ENCODE measurements at places on chromosomes 6 and 20.
A peak's percentile ranks its signal among the peaks of the same experiment; 100 is the strongest.

- DNase-seq = no peak
These were observed 132.4 kb downstream of the EYA2 start for GRCh38 chr20:47027042-47027441.

DNA sequence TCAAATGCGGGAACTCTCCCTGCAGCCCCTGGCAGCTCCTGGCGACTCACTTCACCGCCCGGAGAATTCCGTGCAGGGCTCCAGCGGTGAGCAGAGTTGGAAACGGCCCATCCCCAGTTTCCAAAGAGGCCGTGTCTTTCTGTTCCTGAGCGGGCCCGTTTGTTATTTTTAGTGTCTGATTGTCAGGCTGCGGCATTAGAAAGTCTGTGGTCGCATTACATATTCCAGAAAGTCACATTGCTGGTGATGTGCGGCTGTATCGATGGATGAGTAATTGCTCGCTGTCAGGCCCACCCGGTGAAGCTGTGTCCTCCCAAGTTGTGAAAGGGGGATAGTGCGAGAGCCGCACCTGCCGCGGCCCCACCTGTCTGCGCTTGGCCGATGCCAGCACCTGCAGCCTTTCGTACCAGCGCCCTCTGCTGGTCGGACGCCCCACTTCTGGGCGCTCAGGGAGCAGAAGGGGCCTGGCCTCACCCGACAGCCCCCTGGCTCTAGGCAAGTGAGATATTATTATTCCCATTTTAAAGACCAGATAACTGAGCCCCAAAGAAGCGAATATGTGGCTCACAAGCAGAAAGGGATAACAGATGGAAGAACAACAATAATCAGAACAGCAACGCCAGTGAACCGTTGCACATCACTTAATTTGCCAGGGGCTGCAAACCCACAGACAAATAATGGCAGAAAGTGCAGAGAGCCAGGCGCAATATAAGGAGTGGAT is 244.9 kb downstream of the TSHZ2 start:
- DNase-seq = peak; percentile 89

DNA sequence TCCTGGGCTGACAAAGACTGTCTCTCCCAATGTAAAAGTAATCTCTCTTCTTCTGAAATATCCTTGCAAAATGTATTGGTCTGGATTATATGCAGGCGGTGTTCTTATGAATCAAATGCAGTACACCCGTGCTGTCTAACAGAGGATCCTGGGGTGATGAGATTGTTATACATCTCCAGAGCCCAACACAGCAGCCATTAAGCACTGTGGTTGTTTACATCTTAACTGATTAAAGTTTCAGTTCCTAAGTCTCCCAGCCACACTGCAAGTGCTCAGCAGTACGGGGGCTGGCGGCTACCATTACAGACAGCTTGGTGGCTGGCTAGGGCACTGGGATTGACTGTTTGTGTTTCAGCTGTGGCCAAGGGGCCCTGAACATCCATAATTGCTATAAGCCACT is 7.0 kb downstream of the UNC93A start:
- DNase-seq = no peak

DNA sequence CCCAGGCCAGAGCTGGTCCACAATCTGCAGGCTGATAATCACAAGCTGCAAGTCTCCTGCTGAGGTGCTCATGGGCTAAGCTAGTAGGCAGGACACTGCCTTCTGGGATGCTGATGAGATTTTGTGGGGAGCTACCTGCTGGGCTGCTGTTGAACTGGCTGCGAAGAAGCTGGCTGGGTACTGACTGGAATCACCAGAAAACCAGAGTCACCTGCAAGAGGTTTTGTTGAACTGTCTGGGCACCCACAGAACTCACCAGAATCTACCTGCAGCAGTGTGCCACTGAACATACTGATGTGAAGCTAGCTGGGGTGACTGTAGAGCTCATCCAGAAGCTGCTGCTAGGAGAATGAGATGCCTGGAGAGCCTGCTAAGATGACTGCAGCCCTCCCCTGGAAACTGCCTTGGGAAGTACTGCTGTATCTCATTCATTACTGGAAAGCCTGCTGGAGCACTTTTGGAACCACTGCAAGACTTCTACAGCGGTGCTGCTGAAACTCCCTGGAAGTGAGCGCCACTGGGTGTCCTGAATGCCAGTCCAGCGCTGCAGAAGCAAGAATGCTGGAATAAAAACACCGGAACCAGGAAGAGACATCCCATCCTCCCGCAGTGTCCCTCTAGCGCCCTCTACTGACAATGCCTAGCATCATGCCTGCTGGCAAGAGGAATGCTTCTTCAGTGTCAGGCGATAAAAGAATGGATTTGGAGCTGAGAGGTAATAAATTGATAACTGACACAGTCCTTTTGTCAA is 64.9 kb upstream of the ARHGAP18 start:
- peak; percentile 68 for DNase-seq

DNA sequence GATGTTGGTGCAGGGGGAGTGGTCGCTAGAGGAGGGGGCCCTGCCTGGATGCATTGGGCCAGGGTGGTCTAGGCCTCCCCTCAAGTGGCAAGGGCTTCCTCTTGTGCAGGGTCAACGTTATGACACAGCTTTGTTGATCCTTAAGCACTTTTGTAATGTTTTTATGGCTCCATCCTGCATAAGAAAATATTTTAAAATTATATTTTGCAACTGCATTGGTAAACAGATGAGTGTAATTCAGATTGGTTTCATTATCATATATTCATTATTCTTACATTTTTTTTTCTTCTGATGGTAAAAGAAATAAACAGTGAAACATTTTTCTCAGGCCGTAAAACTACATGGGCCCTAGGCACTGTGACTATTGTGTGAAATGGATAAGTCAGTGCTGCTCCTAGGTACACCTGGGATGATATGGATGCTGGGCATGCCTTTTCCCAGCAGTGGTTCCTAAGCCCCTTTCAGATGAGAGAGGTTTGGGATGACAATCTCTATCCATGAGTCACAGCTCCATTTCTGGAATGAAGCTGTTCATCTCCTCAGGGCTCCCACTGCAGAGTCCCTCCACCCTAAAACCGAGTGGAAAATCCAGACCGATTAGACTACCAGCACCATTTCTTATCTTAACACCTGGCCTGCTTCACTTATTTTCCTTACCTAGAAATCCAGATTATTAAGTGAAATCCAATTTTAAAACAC is 5.8 kb upstream of the SIM1 start:
- DNase-seq = no peak

DNA sequence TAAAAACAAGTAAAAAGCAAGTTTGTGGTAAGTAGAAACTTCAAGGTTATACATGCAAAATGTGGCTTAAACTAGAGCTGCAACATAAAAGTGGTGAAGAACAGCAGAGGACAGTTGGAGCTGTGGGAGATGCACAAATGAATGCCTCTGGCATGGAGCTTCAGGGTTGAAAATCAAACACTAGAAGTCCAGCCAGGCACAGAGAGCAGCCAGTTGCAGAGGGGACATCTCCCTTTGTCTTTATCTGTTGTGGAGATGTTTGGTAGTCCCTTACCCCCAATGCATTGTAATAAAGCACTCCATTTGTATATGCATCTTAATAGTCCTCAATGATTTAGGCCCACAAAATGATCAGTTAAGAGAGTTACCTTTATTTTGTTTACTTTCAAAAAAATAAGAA is 73.1 kb upstream of the C20orf144 start:
- DNase-seq = no peak

GRCh38 chr6:163529605-163530004 is 115.1 kb downstream of the QKI start:
- no peak for DNase-seq

DNA sequence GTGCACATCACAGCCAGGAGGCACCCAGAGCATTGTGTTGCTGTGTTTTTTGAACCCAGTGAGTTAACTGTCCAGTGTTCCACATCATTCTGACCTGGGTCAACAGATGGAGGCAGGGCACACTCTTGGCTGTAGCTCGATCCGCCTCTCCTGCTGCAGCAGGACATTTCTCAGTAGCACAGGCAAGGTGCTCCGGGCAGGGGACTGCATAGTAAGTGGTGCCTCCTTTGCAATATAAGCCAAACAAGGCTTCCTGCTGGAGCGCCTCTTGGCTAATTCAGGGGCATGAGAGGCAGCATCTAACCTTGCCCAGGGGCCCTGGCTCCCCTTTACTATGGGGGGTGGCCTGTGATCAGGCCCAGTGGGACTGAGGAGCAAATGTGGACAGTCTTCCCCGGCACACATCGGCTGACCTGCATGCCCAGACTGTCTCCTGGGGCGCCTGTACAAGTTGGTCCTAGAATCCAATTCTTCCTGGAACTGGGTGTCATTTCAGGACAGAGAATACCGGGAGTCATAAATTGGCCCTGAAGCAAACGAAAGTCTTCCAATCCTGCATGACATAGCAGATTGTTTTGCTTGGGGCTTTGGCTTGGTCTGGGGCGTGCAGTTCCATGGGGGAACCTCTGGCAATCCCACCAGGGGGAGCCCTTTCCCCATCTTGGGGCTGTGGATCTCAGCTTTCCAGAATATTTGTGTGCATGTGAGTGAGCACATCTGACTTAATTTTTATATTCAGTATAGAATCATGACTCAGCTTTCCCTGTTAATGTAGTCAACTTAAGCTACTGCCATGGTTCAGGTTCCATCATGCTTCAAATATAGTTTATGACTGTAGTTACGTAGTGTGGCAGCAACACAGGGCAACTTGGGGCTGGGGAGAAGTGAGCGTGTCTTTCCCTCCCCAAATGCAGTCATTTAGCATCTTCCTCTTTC is 56.0 kb upstream of the DDR1 start:
- DNase-seq = peak; percentile 92

- DNase-seq = no peak
These were observed 79.2 kb upstream of the PLN start for GRCh38 chr6:118468682-118469465.

GRCh38 chr6:157597461-157598312 is 216.7 kb downstream of the ZDHHC14 start:
- peak; percentile 66 for DNase-seq

DNA sequence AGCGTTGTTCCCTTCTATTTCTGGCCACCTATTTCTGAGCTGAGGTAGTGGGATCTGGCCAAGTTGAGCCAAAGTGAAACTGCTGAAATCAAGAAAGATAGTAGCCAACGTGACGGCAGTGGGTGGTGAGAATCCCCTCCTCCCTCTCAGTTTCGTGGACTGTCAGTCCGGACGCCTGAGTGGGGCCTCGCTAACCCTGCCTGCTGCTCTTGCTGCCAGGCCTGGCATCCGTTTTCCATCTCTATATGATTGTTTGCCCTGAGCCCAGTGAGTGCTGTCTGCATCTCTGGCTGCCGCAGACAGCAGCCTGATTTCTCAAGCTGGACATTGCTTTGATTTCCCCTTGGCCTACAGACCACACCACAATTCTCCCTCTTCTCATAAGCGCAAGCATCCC is 23.5 kb upstream of the PAX1 start:
- no peak for DNase-seq

- DNase-seq = no peak
These were observed 37.8 kb downstream of the MUC22 start for GRCh38 chr6:31048099-31048498.

GRCh38 chr6:146297815-146298214 is 245.8 kb upstream of the RAB32 start:
- no peak for DNase-seq

- no peak for DNase-seq
These were observed 671.5 kb downstream of the PRKN start for GRCh38 chr6:162056061-162056460.

- no peak for DNase-seq
These were observed 617.0 kb upstream of the AGPAT4 start for GRCh38 chr6:161890832-161891297.

DNA sequence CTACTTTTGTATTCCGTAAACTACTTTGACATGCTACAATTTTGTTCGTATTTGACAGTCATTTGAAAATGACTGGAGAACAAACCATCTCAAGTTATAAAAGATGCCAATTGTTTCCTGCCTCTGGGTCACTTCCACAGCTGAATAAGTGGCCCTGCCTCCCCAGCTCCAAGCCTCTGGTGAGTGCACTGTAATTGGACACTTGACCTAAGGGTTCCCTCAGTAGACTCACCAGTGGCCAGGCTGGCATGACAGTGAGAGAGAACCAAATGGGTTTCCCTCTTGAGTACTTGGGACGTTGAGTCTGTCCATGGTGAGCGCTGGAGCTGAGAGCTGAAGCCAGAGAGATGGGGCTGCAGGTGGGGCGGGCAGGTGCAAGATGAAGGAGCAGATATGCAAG is 57.1 kb downstream of the SLC35D3 start:
- no peak for DNase-seq

DNA sequence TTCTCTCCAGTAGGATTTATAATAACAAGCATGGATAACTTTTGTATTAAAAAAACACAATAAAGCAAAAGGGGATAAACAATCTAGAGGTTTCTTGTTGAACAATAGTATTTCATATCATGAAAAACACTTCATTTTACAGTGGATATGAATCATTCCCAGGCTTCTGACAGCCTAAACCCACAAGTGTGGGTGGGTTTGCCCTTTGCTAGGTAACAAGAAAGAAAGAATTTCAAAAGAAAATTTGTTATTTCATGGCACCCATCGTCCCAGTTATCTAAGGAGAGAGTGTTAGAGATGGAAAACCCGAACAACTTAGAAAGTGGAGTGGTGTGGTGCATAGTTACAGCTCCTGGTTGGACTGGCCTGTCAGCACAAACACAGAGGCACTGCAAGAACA is 76.1 kb upstream of the GPR6 start:
- DNase-seq = no peak

GRCh38 chr6:1096967-1097765 is 214.7 kb upstream of the FOXQ1 start:
- no peak for DNase-seq

- DNase-seq = no peak
These were observed 145.1 kb downstream of the PREX1 start for GRCh38 chr20:48682529-48683363.

- DNase-seq = no peak
These were observed 207.5 kb downstream of the FOXC1 start for GRCh38 chr6:1817033-1817761.

DNA sequence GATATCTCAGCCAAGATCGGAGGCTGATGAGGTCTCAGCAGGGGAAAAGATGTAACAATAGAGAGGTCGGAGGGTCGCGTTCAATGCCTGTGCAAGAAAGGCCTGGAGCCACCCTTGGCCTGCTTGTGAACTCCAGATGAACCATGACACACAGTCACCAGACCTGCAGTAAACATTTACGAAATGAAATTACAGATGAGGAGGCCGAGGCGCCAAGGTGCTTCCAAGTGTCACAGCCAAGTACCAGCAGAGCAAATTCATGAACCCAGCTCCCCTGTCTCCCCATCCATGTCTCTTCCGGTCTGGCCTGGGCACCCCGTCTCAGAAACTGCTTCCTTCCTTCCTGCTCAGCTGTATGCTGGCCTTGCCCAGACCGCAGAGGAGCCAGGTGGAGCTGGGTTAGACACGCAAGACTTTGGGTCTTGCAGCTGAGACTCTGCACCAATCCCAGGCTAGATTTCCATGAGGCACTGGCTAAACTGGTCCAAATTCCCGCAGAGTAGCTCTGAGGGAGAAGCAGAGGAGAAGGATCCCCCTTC is 48.1 kb downstream of the CHMP4B start:
- peak; percentile 59 for DNase-seq

Data from activated CD4-positive, alpha-beta T cell treated with anti-CD3 and anti-CD28 coated beads for 36 hours (primary cell).